Activated CD4-positive, alpha-beta memory T cell treated with anti-CD3 and anti-CD28 coated beads for 36 hours (primary cell): ENCODE measurements at places on chromosomes 7 and 10.

- DNase-seq: peak; percentile 56
These were observed 51.7 kb downstream of the PROSER2 start for GRCh38 chr10:11874568-11875493.

GRCh38 chr10:15804109-15804508, 56.2 kb downstream of the MINDY3 start:
- DNase-seq: no peak

- DNase-seq: no peak
These were observed 379.7 kb downstream of the RPS24 start for GRCh38 chr10:78413076-78414055.

DNA sequence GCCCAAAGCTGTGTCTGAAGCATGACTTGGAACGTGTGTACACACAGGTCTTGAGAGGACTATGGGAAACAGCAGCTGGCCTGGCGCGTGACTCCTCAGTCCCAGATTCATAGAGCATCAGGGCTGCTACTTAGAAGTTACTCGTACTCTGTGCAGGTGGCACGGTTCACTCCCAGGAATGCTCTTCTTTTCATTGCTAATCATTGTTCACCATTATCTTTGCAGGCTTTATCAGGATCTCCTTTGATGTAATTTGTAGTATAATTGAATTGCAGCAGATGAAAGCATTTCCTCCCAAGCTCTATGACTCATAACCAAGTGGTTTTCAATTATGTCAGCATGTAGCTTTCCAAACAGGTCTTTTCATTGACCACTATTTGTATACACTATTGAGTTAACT, 938.9 kb downstream of the NRG3 start:
- DNase-seq: no peak

DNA sequence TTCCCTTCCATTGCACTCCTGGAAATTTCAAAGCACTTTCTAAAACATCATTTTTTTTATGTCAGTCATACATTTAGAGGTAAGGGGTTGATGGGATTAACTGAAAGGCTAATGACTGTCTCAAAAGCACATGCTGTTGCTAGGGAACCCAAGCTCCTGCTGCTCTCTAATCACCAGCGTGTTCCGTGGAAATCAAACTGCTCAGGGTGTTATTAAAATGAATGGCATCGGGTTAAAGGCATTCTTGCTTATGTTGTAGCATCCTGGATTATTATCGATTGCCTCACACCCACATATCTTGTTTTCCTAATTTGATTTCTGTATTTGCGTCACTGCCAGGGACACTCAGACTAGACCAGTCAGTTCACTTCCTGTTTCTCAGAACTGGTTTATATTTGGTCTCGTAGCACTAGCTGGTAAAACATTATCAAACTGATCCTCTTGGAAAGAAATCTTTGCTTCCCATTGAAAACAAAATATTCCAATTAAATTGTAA, 216.5 kb upstream of the MKLN1 start:
- peak; percentile 33 for DNase-seq

- no peak for DNase-seq
These were observed 247.8 kb downstream of the DOCK4 start for GRCh38 chr7:111958431-111958830.

GRCh38 chr7:41125343-41125742, 577.5 kb downstream of the INHBA start:
- DNase-seq: no peak

GRCh38 chr10:70782086-70782745, 3.0 kb downstream of the TBATA start:
- DNase-seq: no peak

- no peak for DNase-seq
These were observed 104.9 kb downstream of the DOCK4 start for GRCh38 chr7:112101201-112101846.

- DNase-seq: peak; percentile 96
These were observed 3.5 kb downstream of the MXI1 start for GRCh38 chr10:110210674-110211464.

GRCh38 chr7:44279286-44279685, 46.1 kb downstream of the CAMK2B start:
- peak; percentile 4 for DNase-seq

DNA sequence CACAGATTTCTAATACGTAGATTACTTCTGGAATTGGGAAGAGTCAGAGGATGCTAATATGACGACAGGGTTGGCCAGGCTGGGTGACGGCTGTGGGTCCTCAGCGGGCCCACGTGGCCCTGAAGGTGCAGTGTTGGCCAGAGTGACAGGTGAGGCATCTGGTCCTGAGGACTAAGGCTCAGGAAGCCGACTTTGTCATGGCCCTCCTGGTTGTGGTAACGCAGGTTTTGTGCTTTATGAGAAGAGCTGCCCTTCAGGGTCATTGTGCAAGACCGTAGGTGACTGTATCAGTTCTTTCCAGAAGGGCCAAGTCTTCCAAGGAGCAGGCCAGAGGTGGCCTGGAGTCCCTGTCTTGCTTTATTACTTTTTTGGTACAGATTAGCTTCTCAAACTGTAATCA, 2.5 kb downstream of the EIF3B start:
- DNase-seq: no peak

GRCh38 chr10:27328946-27329345, 88.3 kb upstream of the ACBD5 start:
- no peak for DNase-seq

DNA sequence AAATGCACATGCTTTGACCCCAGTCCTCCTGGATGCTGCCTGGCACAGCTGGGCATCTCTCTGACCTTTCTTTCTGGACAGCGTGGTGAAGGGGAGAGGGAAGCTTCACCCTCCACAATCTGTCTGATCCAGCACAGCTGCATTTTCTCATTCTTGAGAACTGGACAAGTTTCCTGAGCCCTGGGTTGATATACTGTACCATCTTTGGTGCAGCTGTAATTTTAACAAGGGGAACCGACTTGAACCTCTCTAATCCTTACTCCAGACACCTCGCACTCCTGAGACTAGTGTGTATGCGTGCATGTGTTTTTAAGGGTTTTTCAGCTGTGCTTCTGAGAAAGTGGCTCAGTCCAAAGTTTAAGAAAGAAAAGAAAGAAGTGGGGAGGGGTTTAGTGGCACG, 655.7 kb downstream of the INHBA start:
- no peak for DNase-seq

GRCh38 chr7:92667816-92668535, 77.8 kb upstream of the FAM133B start:
- DNase-seq: no peak

GRCh38 chr7:103934508-103934907, 55.0 kb downstream of the RELN start:
- DNase-seq: no peak

GRCh38 chr10:86958901-86959736, 720 bp downstream of the SNCG start:
- DNase-seq: no peak

DNA sequence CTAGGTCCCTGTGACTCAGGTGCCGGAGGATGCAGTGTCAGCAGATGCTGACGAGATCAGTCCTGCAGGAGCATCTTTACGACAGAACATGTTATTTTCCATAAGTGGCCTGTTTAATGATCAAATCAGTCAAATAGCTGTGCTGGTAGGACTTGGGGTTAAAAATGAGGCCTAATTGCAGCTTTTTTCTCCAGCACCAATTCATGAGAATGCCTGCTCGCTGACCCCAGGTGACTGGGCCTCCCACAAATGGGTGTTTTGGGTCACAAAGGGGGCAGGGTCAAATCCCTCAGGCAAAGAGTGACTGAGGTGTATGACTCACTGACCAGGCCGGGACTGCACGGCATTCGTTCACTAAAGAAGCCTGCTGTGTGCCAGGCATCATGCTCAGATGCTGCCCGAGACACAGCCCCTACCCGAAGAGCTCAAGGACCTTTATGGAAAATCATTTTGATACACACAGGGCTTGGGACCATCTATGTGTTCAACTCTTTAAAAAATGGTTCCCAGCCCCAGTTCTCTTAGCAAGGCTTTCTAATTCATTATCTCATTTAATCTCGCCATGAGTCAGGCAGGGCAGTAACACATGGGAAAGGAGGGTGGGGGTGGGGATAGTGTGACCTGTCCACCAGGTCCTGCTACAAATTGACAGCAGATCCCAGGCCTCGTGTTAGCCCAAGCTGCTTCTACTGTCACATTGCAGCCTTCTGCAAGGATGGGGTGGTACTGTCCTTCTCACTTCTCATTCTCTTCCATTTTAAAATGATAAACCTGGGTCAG, 21.1 kb downstream of the ZNF775 start:
- no peak for DNase-seq

DNA sequence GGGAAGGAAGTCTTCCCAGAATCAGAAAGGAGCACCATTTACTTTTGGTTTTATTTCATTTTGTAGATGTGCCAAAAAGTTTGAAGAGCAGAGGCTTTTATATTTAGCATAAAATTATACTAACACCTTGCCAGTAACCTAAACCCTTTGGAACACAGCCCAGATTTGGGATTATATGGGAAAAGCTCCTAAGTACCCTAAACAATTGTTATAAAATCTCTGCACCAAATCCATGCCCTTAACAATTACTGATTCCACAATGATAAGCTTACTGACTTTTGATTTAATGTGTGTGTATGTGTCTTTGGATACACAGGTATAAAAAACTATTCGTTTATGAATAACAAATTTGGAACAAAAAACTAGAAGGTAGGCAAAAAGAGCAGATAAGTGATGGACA, 39.0 kb upstream of the TMEM229A start:
- no peak for DNase-seq

- DNase-seq: peak; percentile 12
These were observed 7.2 kb downstream of the HOXA13 start for GRCh38 chr7:27192546-27193334.
